ENCODE measurements at places on chromosomes 3 and 15. TPM values are rescaled to one million over a fixed set of nuclear protein-coding genes. Genes with fewer than 3 reads are reported as not detected.

DNA sequence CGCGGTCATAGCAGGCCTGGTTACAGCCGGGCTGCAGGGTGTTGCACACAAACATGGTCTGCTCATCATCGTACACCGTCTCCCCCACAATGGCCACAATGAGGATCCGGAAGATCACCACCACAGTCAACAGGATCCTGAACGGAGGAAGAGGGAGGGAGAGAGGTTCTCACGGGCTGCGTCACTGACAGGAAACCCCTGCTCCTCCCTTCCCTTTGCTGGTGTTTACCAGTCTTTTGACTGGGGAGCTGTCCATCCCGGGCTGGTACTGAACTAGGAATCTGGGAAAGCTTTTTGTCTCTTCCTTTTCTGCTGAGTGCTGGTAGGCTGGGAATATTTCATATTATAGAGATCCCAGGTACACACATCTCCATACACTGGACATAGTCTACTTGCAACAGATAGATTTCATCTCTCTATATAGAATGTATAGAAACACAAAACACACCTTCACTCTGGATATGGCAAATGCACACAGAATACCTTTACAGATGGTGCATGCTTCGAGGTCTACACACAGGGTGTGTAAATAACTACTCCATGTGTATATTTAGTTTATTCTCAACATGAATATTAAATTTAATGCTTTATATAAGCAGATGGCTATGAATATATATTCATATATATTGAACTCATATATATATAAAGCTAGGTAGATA lies 1.4 kb downstream of the GJD2 start:
- peaks cover 52% of the 10 kb centered on the region for H3K27me3 ChIP-seq
- DNase-seq = no peak
- H3K36me3 ChIP-seq = no peaks in the 10 kb centered on the region
- H3K4me3 ChIP-seq = no peak overlapping the region
- H3K4me1 ChIP-seq = no peaks in the 10 kb centered on the region
- H3K27ac ChIP-seq = no peak overlapping the region

DNA sequence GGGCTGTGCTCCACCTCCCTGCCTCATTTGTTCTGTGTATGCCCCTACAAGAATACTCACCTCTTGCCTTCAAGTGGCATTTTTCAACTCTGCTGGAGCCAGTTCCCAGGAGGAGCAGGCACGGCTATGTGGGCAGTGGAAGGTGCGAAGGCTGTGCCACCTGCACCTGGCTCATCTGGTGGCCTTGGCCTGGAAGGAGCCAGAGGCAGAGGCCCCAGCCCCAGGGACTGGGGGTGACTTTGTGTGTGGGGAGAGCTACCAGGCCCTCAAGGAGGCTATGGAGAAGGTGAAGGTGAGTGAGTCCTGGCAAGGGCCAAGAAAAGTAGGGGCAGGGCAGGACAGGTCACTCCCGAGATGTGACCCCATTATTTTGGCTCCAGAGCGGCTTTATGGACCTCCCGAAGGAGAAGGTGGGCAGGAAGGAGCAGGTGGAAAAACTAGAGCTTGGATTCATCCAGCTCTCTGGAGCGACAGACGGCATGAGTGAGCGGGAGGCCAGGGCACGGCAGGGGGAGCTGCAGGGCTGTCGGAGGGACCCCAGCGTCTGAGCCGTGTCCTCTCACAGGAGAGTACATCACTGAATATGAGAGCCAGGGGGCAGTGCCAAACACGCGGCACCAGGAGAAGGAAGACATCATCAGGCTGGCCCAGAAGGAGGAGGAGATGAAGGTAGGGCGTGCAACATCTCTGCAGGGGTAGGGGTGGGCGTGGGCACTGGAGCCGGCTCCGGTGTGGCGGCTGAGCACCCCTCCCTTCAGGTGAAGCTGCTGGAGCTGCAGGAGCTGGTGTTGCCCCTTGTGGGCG lies 57.3 kb upstream of the UBE2Q2 start:
- no peak overlapping the region for H3K27ac ChIP-seq
- no peak for DNase-seq
- no peaks in the 10 kb centered on the region for H3K27me3 ChIP-seq
- H3K36me3 ChIP-seq = no peaks in the 10 kb centered on the region
- H3K4me3 ChIP-seq = peak overlapping the region; percentile 16

DNA sequence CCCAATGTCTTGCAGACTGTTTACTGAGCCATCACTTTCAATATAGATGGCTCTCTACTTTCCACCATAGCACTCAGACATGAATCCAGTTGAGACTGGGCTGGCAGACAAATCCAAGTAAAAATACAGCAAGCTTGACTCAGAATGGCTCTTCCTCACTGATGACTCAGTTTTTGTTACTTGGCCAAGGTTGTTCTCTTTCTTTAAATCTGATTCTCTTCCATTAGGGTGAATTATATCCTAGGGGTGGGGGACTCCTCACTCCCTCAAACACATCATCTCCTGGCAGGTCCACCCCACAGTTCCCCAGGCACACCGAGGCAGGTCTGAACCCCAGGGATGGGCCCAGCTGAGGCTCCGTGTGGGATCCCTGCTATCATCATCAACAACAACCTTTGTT lies 157.9 kb downstream of the MEX3B start:
- peak overlapping the region; percentile 39 for H3K27ac ChIP-seq
- no peak overlapping the region for H3K4me3 ChIP-seq
- no peaks in the 10 kb centered on the region for H3K27me3 ChIP-seq
- DNase-seq = no peak

- DNase-seq = no peak
- H3K4me1 ChIP-seq = no peaks in the 10 kb centered on the region
- H3K27ac ChIP-seq = no peak overlapping the region
- no peaks in the 10 kb centered on the region for H3K36me3 ChIP-seq
Measured at GRCh38 chr15:33460166-33460805, 149.5 kb downstream of the RYR3 start.

GRCh38 chr3:194308601-194309449 lies 42.3 kb downstream of the CPN2 start:
- no peaks in the 10 kb centered on the region for H3K36me3 ChIP-seq
- no peak overlapping the region for H3K4me3 ChIP-seq
- H3K27ac ChIP-seq = no peak overlapping the region
- peaks cover 4% of the 10 kb centered on the region for H3K4me1 ChIP-seq

GRCh38 chr3:148439254-148439822 lies 258.4 kb upstream of the AGTR1 start:
- H3K4me3 ChIP-seq = no peak overlapping the region
- no peak for DNase-seq
- H3K27ac ChIP-seq = no peak overlapping the region
- H3K27me3 ChIP-seq = no peaks in the 10 kb centered on the region
- H3K36me3 ChIP-seq = no peaks in the 10 kb centered on the region

SPINK8 gene
- not detected for total RNA-seq

SLC12A1 gene
- not detected for total RNA-seq

EAF1 gene
- 21.5 TPM for total RNA-seq
